ENCODE measurements at places on chromosomes 3 and 15. TPM values are rescaled to one million over a fixed set of nuclear protein-coding genes. Genes with fewer than 3 reads are reported as not detected.
A peak's percentile ranks its signal among the peaks of the same experiment; 100 is the strongest.

DLEC1 gene
- total RNA-seq = 1.3 TPM

SOX2 gene
- total RNA-seq = not detected

PGBD4 gene
- 2.8 TPM for total RNA-seq

- peaks cover 19% of the 10 kb centered on the region for H3K36me3 ChIP-seq
- DNase-seq = no peak
- H3K27ac ChIP-seq = no peak overlapping the region
- H3K4me1 ChIP-seq = peaks cover 49% of the 10 kb centered on the region
- H3K4me3 ChIP-seq = peak overlapping the region; percentile 18
- no peaks in the 10 kb centered on the region for H3K27me3 ChIP-seq
Observed at GRCh38 chr3:36988356-36988755, 4.6 kb downstream of the EPM2AIP1 start.

DNA sequence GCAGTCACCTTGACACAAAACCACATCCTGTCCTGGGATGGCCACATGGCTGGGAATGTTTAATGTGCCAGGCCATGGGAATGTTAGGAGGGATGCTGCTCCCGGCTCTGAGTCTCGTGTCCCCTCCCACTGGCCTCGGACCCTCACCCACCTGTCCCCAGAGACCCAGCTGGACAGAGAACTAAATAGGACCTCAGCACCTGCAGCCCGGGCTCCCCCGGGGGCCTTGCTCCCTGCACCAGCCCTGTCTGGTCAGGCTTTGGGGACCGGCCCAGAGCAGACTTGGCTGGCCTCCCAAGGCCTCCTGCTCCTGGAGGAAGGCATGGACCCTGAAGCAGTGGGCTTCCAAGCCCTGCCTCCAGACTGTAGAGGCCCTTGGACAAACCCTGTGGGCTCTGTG, 100.0 kb upstream of the IQSEC1 start:
- H3K27ac ChIP-seq = no peak overlapping the region
- H3K27me3 ChIP-seq = no peaks in the 10 kb centered on the region
- no peaks in the 10 kb centered on the region for H3K4me1 ChIP-seq
- no peaks in the 10 kb centered on the region for H3K36me3 ChIP-seq
- DNase-seq = no peak

GRCh38 chr15:41847981-41848380, 9.3 kb downstream of the PLA2G4B start:
- H3K27me3 ChIP-seq = no peaks in the 10 kb centered on the region
- no peaks in the 10 kb centered on the region for H3K36me3 ChIP-seq
- no peak for DNase-seq
- no peak overlapping the region for H3K4me3 ChIP-seq
- H3K27ac ChIP-seq = no peak overlapping the region
- H3K4me1 ChIP-seq = no peaks in the 10 kb centered on the region

- no peaks in the 10 kb centered on the region for H3K27me3 ChIP-seq
- peak; percentile 49 for DNase-seq
- H3K36me3 ChIP-seq = no peaks in the 10 kb centered on the region
- H3K4me1 ChIP-seq = no peaks in the 10 kb centered on the region
- no peak overlapping the region for H3K27ac ChIP-seq
Observed at GRCh38 chr15:58369261-58369701, 62.5 kb upstream of the LIPC start.

- DNase-seq = no peak
- H3K4me3 ChIP-seq = no peak overlapping the region
- H3K4me1 ChIP-seq = no peaks in the 10 kb centered on the region
- no peaks in the 10 kb centered on the region for H3K27me3 ChIP-seq
- no peaks in the 10 kb centered on the region for H3K36me3 ChIP-seq
Observed at GRCh38 chr3:31166249-31166885, 271.9 kb upstream of the GADL1 start.

- no peak for DNase-seq
- no peaks in the 10 kb centered on the region for H3K36me3 ChIP-seq
- no peak overlapping the region for H3K4me3 ChIP-seq
- no peak overlapping the region for H3K27ac ChIP-seq
- H3K4me1 ChIP-seq = peaks cover 2% of the 10 kb centered on the region
Observed at GRCh38 chr15:52498706-52499105, 30.0 kb downstream of the MYO5A start.

GRCh38 chr3:14592390-14592789, 52.2 kb upstream of the GRIP2 start:
- no peaks in the 10 kb centered on the region for H3K27me3 ChIP-seq
- H3K27ac ChIP-seq = no peak overlapping the region
- H3K36me3 ChIP-seq = no peaks in the 10 kb centered on the region
- no peak overlapping the region for H3K4me3 ChIP-seq
- no peaks in the 10 kb centered on the region for H3K4me1 ChIP-seq
- DNase-seq = no peak

Data from CD8-positive, alpha-beta memory T cell (primary cell).